ENCODE measurements at places on chromosomes 2 and 18.

- DNase-seq: no peak
Measured at GRCh38 chr2:40037303-40037702, 258.2 kb upstream of the THUMPD2 start.

- DNase-seq: no peak
Measured at GRCh38 chr2:222952204-222952603, 91.4 kb downstream of the ACSL3 start.

GRCh38 chr2:127810156-127810618, 784 bp downstream of the WDR33 start:
- DNase-seq: no peak

GRCh38 chr18:6927153-6927552, 190.4 kb downstream of the LAMA1 start:
- no peak for DNase-seq

DNA sequence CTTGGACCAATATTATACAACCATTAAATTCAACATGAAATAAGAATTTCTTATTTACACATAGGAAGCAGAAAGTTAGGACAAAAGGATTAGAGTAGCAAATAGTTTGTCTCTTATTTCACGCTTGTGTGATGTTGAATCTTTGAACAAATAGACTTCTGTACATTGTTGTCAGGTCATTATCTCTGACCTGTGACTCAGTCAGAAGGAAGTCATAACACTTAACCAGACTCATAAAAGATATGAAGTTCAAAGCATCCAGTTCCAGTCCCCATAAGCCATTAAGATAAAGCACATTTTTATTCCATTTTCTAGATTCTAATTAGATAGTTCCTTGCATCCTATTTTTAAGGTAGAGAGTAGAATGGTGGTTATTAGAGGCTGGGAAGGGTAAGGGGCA, 130.8 kb downstream of the UPP2 start:
- no peak for DNase-seq

DNA sequence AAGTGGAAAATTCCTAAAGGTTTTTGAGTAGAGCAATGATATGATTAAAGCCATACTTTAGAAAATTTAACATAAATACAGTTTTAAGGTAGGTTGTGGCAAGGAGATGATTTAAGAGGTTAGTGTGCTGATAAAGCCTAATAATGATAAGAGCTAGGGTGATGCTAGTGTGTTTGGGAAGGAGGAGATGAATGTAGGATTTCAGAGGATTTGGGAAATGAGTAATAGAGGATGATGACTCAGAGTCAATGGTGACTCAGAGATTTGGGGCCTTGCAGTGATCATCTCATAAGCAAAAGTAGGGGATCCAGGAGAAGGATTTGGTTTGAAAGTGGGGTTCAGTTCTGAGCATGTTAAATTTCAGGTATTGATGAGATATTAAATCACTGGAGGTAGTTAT, 23.3 kb downstream of the STAMBP start:
- no peak for DNase-seq

DNA sequence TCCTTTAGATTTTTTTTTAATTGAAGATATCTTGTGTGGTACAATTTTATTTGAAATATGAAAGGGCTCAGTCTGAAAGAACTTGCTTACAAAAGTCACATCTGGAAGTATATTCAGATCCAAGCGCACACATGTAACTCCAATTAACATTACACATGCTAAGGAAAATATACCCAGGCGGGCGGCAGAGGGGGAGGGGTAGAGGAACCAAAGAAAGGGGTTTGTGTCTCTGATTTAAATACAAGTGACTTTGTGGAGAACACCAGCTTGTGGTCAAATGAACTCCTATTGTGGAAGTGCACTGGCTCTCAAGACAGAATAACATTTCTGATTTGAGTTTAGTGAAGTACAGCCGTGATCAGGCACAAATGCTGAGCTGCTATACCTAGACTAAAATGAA, 280.2 kb upstream of the SOX11 start:
- no peak for DNase-seq

- no peak for DNase-seq
Measured at GRCh38 chr2:216601632-216602409, 31.4 kb upstream of the IGFBP2 start.

GRCh38 chr18:70234667-70235459, 29.4 kb upstream of the RTTN start:
- no peak for DNase-seq

GRCh38 chr2:88253997-88254396, 83.9 kb downstream of the THNSL2 start:
- no peak for DNase-seq

- no peak for DNase-seq
Measured at GRCh38 chr2:191620144-191620543, 57.8 kb upstream of the NABP1 start.

DNA sequence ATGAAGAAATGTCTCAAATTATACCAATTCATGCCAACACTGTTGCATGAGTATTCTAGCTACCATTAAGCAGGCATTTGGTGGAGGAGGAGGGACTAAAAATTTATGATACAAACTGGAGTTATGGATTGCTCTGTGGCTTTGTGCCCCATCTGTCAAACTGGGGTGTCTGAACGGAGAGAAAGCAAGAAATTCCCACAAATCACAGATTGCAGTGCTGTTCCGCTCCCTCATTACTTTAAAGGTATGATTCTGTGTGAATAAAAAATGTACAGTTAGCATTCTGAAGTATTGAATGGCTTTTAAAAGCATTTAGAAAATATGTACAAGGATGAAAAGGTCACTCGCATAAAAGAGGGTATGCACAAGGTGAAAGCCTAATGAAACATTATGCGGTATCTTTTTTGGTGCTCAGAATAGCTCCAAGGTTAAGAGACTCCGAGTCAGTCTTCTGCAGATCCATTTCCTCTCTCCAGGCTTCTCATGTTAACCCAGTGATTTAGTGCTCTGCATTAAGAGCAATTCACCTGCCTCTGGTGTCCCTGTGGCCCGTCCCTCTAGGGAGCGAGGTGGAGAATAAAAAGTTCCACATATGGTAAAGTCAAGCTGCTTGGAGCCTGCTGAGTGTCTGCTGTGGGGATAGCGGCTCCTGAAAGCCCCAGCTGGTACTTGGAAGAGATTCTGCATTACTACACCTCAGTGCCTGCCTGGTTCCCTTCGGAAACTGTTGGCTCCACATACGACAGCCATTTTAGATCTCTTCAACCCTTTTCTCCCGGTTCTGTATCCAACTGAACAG, 184.2 kb downstream of the ZNF521 start:
- DNase-seq: no peak

DNA sequence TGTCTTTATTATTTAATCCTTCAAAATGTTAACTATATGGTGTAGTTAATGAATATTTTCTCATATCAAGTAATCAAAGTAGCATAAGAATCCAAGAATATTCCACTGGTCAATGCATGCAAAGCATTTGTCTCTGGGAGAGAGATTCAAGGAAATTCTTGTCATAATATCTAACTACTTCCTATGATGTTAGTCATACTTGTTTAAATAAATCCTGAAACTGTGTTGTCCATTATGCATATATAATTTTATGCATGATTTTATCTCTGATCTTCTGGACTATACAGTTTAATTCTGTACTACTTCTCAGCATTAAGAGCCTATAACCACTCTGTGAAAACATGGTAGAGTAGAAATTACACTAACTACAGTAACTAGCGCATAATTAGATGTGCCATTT, 388.3 kb downstream of the NR4A2 start:
- DNase-seq: no peak

- DNase-seq: no peak
Measured at GRCh38 chr18:3211236-3211992, 8.4 kb downstream of the MYOM1 start.

All from stimulated activated CD4-positive, alpha-beta T cell treated with anti-CD3 and anti-CD28 coated beads, Interleukin-1b, Interleukin-23, amount 100 ng/mL, for 1 hour (primary cell).